ENCODE measurements at places on chromosomes 5 and 9. TPM values are rescaled to one million over a fixed set of nuclear protein-coding genes. Genes with fewer than 3 reads are reported as not detected.

GRCh38 chr9:124146031-124146561 lies 111.7 kb upstream of the NEK6 start:
- no peak overlapping the region for H3K27ac ChIP-seq
- peaks cover 2% of the 10 kb centered on the region for H3K4me1 ChIP-seq
- no peak overlapping the region for H3K4me3 ChIP-seq
- no peaks in the 10 kb centered on the region for H3K27me3 ChIP-seq
- DNase-seq, result no peak
- H3K36me3 ChIP-seq, result no peaks in the 10 kb centered on the region

DNA sequence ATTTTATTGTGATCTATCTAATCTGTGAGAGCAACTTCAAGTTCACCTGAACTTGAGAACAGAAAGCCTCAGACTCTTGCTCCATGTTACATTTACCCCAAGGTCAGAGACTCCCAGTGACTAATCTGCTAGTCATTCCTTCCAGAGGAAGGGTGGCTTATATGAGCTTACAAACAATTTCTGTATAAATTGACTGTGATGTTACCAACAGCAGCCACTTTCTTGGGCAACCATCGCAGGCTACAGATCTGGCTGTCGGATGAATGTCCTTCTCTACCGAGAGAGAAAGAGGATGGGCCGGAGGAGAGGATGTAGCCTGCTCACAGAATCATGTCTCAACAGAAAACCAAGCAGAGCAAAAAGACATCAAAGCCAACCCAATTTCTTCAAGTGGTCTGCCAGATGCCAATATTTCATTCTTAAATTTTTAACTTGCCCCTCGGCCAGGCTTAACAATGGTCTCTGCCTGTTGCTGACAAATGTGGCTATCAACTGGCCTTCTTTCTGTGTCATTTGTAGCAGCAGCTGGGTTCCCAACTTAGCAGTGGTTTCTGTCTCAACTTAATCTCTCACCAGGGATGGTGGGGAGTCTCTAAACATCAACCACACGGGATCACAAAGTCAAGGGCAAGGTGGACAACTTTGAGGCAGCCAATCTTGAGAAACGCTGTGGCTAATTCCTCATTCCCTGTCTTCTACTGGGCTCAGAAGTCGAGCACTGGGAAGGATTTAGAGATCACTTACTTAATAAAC lies 81.3 kb downstream of the RAPGEF1 start:
- no peaks in the 10 kb centered on the region for H3K27me3 ChIP-seq
- H3K27ac ChIP-seq, result peak overlapping the region; percentile 90
- H3K4me1 ChIP-seq, result peaks cover 11% of the 10 kb centered on the region
- DNase-seq, result peak; percentile 96

- H3K27me3 ChIP-seq, result no peaks in the 10 kb centered on the region
- peaks cover 4% of the 10 kb centered on the region for H3K4me1 ChIP-seq
- no peak overlapping the region for H3K4me3 ChIP-seq
- no peaks in the 10 kb centered on the region for H3K36me3 ChIP-seq
These were observed 948.9 kb upstream of the ARRDC3 start for GRCh38 chr5:92332039-92332438.

ABLIM3 gene
- 48.1 TPM for total RNA-seq

DNA sequence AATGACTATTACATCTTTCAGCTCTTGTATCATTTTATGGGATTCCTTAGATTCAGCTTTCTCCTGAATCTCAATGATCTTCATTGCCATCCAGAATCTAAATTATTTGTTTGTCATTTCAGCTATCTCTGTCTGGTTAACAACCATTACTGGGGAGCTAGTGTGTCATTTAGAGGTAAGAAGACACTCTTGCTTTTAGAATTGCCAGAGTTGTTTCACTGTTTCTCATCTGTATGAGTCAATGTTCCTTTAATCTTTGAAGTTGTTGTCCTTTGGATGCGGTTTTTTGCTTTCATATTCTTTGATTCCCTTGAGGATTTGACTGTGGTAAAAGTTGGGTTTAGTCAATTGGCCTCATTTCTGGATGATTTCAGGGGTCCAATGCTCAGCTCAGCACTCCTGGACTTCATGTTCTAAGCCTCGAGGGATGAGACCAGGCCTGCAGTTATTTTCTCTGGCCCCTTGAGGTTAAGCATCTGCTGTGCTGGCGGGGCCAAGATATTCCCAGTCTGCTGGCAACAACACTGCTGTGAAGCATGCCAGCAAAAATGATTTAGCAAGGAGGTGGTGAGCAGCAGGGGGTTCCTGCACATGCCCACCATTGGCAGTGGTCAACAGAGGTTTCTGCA lies 102.4 kb upstream of the PCSK5 start:
- DNase-seq, result no peak
- no peak overlapping the region for H3K4me3 ChIP-seq
- H3K4me1 ChIP-seq, result no peaks in the 10 kb centered on the region

GRCh38 chr9:100671898-100672297 lies 94.0 kb downstream of the CAVIN4 start:
- H3K4me3 ChIP-seq, result no peak overlapping the region
- H3K27me3 ChIP-seq, result no peaks in the 10 kb centered on the region
- no peak overlapping the region for H3K27ac ChIP-seq
- DNase-seq, result no peak
- H3K36me3 ChIP-seq, result no peaks in the 10 kb centered on the region

DNA sequence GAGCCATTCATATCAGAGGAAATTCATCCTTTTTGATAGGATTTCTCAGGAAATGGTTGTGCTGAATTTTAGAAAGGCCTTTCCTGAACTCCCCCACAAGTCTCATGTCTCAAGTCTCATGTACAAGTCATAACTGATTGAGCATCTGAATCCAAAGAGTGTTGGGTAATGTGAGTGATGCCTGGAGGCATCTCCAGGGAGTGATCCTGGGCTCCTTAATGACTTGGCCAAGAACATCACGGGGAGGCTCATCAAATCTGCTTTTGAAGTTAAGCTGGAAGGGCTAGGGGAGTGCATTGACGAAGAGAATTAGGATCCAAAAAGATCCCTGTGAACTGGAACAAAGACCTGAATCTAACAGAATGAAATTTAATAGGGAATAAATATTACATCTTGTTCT lies 79.2 kb downstream of the MAST4 start:
- no peak overlapping the region for H3K4me3 ChIP-seq
- no peaks in the 10 kb centered on the region for H3K4me1 ChIP-seq
- H3K27ac ChIP-seq, result no peak overlapping the region
- H3K36me3 ChIP-seq, result no peaks in the 10 kb centered on the region

- no peaks in the 10 kb centered on the region for H3K36me3 ChIP-seq
- no peak overlapping the region for H3K27ac ChIP-seq
- no peak overlapping the region for H3K4me3 ChIP-seq
These were observed 73.3 kb downstream of the MYO10 start for GRCh38 chr5:16862777-16863176.

GRCh38 chr5:14142827-14143545 lies at the start of gene TRIO:
TRIO (plus strand) TSS chr5:14143342; CDS start chr5:14143726, 384 bp downstream.
- peak within 1 kb of the TSS; percentile 90 for H3K4me3 ChIP-seq
- H3K27me3 ChIP-seq, result no peaks in the 10 kb centered on the region
- peaks cover 2% of the 10 kb centered on the region for H3K36me3 ChIP-seq
- H3K27ac ChIP-seq, result peak within 1 kb of the TSS; percentile 95

GRCh38 chr5:64595031-64595855 lies 89.4 kb downstream of the RGS7BP start:
- no peak overlapping the region for H3K27ac ChIP-seq
- DNase-seq, result peak; percentile 0
- no peaks in the 10 kb centered on the region for H3K36me3 ChIP-seq
- no peak overlapping the region for H3K4me3 ChIP-seq
- no peaks in the 10 kb centered on the region for H3K27me3 ChIP-seq
- no peaks in the 10 kb centered on the region for H3K4me1 ChIP-seq

GRCh38 chr5:73922875-73923557 lies 297.0 kb downstream of the ARHGEF28 start:
- H3K27me3 ChIP-seq, result no peaks in the 10 kb centered on the region
- H3K4me1 ChIP-seq, result no peaks in the 10 kb centered on the region
- no peak for DNase-seq
- no peak overlapping the region for H3K4me3 ChIP-seq
- no peak overlapping the region for H3K27ac ChIP-seq
- no peaks in the 10 kb centered on the region for H3K36me3 ChIP-seq

DNA sequence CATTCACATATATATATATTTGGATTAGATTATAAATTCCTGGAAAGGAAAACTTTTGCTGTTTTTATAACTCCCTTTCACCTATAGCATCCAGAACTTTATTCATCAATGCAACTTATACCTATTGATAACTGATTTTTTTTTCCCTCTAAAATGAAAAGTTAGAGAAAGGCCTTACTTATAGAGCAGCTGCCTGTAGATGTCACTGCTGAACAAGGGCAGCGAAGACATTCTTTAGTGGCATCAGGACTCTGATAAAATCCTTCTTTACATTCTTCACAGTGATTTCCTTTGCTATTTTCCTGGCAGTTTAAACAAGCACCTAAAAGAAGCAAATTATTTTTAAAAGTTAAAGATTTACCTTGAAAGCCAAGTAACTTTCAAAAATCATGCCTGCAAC lies 32.3 kb upstream of the CDK5RAP2 start:
- no peaks in the 10 kb centered on the region for H3K4me1 ChIP-seq
- no peak for DNase-seq
- H3K4me3 ChIP-seq, result no peak overlapping the region
- no peaks in the 10 kb centered on the region for H3K27me3 ChIP-seq

GRCh38 chr5:142314606-142315005 lies 10.2 kb downstream of the SPRY4 start:
- H3K27me3 ChIP-seq, result no peaks in the 10 kb centered on the region
- H3K27ac ChIP-seq, result peak overlapping the region; percentile 65
- H3K36me3 ChIP-seq, result peaks cover 24% of the 10 kb centered on the region
- H3K4me1 ChIP-seq, result peaks cover 50% of the 10 kb centered on the region

- no peaks in the 10 kb centered on the region for H3K36me3 ChIP-seq
- H3K4me1 ChIP-seq, result peaks cover 2% of the 10 kb centered on the region
- peak overlapping the region; percentile 48 for H3K27ac ChIP-seq
- DNase-seq, result peak; percentile 32
- no peaks in the 10 kb centered on the region for H3K27me3 ChIP-seq
These were observed 824 bp downstream of the TMEM245 start for GRCh38 chr9:109118808-109119438.

DNA sequence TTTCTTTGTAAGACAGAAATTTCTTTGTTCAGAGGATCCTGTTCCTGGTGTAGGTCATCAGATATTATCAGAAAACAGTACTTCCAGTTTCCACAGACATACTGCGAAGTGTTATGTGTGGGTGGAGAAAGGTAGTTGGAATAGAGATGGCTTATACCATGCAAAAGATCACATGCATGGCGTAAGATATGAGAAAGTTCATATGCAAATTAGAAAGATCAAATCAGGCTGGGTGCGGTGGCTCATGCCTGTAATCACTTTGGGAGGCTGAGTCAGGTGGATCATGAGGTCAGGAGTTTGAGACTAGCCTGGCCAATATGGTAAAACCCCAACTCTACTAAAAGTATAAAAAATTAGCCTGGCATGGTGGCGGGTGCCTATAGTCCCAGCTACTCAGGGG lies 65.2 kb upstream of the GLIS3 start:
- no peak for DNase-seq
- H3K4me3 ChIP-seq, result no peak overlapping the region
- no peaks in the 10 kb centered on the region for H3K36me3 ChIP-seq
- no peaks in the 10 kb centered on the region for H3K4me1 ChIP-seq
- no peak overlapping the region for H3K27ac ChIP-seq

CCL27 gene
- not detected for total RNA-seq

- H3K4me3 ChIP-seq, result no peak overlapping the region
- H3K27me3 ChIP-seq, result no peaks in the 10 kb centered on the region
- no peak overlapping the region for H3K27ac ChIP-seq
These were observed 40.2 kb downstream of the NAIF1 start for GRCh38 chr9:128026773-128027541.

HMMR gene
- total RNA-seq, result 1.3 TPM

DNA sequence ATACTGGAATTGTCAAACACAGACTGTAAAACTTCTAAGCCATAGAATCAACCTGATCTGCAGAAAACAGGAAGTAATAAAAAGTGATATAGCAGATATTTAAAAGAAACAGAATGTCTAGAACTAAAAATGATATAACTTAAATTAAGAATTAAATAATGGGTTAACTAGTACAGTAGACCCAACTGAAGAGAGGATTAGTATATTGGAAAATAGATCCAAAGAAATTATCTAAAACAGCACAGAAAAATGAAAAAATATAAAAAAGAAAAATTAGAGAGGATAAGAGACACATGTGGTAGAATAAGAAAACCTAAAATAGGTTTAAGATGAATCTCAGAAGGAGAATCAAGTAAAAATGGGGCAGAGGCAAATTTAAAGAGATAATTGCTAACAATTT lies 219.9 kb downstream of the SEMA6A start:
- H3K27me3 ChIP-seq, result no peaks in the 10 kb centered on the region
- no peak for DNase-seq
- no peaks in the 10 kb centered on the region for H3K4me1 ChIP-seq
- H3K27ac ChIP-seq, result no peak overlapping the region

- H3K4me3 ChIP-seq, result no peak overlapping the region
- H3K4me1 ChIP-seq, result no peaks in the 10 kb centered on the region
- no peak overlapping the region for H3K27ac ChIP-seq
- no peaks in the 10 kb centered on the region for H3K36me3 ChIP-seq
These were observed 576.7 kb downstream of the LRRC70 start for GRCh38 chr5:63155310-63155631.

DNA sequence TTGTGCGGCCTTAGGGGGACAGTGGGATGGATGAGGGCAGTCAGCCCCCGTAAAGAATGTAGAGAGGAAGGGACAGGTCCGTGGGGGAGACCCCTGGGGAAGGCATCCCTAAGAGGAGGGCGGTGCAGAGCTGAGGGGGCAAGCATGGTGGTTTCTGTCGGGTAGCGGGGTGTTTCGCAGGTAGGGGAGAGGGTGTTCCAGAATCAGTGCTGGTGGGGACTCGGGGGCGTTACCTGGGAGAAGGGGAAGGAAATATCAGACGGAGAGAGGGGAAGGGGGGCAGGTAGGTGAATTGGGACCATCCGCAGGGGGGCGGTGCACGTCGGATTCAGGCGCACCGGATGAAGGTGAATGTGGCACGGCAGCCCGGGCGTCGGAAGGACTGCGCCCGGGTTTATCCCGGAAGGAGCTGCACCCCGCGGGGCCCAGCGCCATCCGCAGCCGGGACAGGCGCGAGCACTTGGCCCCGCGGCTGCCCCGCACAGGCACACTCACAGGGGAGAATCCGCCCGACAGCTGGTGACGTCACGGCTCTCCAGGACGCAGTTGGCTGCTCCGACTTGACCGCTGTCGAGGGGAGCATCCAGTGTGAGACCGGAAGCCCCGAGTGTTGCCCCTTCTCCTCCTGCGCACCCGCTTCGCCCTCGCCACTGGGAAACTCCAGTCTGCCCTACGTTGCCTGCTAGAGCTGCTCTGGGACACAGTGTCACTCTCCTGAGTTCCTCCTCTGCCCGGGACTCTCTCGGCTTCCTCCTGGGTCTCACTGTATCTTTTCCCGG lies 1.3 kb downstream of the CD72 start:
- H3K27me3 ChIP-seq, result peaks cover 29% of the 10 kb centered on the region
- peak; percentile 61 for DNase-seq
- no peaks in the 10 kb centered on the region for H3K36me3 ChIP-seq
- no peak overlapping the region for H3K27ac ChIP-seq

GRCh38 chr5:141867139-141867538 lies 11.1 kb downstream of the PCDH1 start:
- H3K4me3 ChIP-seq, result no peak overlapping the region
- H3K36me3 ChIP-seq, result no peaks in the 10 kb centered on the region
- H3K27ac ChIP-seq, result no peak overlapping the region
- peaks cover 22% of the 10 kb centered on the region for H3K27me3 ChIP-seq

- DNase-seq, result peak; percentile 73
- no peaks in the 10 kb centered on the region for H3K27me3 ChIP-seq
- no peak overlapping the region for H3K27ac ChIP-seq
- H3K4me1 ChIP-seq, result no peaks in the 10 kb centered on the region
- H3K36me3 ChIP-seq, result no peaks in the 10 kb centered on the region
- no peak overlapping the region for H3K4me3 ChIP-seq
These were observed 11.8 kb upstream of the JAK2 start for GRCh38 chr9:4973246-4973645.
